ENCODE measurements at places on chromosomes 1 and 21.
A peak's percentile ranks its signal among the peaks of the same experiment; 100 is the strongest.

DNA sequence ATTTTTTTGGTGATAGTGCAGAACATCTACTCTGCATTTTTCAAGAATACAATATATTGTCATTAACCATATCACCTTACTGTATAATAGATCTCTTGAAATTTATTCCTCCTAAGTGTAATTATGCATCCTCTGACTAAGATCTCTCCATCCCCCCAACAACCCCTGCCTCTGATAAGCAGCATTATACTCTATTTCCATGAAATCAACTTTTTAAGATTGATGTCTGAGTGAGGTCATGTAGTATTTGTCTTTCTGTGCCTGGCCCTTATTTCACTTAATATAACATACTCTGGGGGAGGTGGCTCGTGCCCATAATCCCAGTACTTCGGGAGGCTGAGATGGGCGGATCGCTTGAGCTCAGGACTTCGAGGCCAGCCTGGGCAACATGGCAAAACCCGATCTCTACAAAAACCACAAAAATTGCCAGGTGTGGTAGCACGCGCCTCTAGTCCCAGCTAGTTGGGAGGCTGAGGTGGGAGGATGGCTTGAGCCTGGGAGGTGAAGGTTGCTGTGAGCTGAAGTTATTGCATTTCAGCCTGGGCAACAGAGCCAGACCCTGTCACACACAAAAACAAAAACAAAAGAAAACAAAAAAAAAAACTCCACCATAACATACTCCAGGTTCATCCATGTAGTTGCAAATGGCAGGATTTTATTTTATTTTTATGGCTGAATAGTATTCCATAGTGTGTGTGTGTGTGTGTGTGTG, 5.7 kb downstream of the ACOT11 start:
- DNase-seq: no peak
- no peak overlapping the region for H3K27ac ChIP-seq
- no peaks in the 10 kb centered on the region for H3K36me3 ChIP-seq

DNA sequence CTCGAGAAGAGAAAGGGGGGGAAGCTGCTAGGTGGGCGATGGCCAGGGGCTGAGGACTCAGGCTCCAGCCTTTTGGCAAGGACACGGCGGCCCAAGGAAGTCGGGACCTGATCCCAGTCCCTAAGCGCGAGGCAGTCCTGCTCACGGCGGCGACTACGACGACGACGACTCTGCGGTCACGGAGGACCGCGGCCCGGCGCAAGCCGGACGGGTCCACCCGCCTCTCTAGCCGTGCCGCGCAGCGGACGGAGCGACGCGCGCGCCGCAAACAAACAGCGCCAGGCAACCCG, 401 bp downstream of the WNT9A start:
- no peaks in the 10 kb centered on the region for H3K36me3 ChIP-seq
- H3K27me3 ChIP-seq: peaks cover 27% of the 10 kb centered on the region
- H3K27ac ChIP-seq: no peak overlapping the region
- H3K4me1 ChIP-seq: peaks cover 7% of the 10 kb centered on the region

GRCh38 chr1:3879787-3880428, 20.2 kb downstream of the C1orf174 start:
- H3K4me1 ChIP-seq: no peaks in the 10 kb centered on the region
- H3K4me3 ChIP-seq: no peak overlapping the region
- no peaks in the 10 kb centered on the region for H3K27me3 ChIP-seq
- H3K27ac ChIP-seq: no peak overlapping the region
- DNase-seq: no peak

DNA sequence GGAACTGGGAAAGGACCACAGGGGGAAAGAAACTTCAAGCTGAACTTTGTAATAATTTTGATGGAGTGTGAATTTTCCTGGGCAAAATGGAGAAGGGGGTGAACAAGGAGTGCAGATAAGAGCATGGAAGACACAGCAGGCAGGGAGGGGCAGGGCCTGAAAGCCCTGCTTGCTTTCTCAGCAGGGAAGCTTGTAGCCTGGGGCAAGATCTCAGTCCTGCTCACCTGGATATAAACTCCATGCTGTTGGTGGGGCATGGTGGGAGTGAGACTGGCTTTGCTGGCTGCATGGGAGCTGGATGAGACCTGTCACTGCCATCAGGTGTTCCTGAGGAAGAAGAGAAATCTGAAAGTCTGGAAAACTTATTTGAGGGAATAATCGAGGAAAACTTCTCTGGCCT, 58.7 kb upstream of the RC3H1 start:
- H3K36me3 ChIP-seq: peaks cover 2% of the 10 kb centered on the region
- no peak for DNase-seq
- no peak overlapping the region for H3K4me3 ChIP-seq
- H3K4me1 ChIP-seq: no peaks in the 10 kb centered on the region

- DNase-seq: no peak
- H3K27me3 ChIP-seq: peaks cover 23% of the 10 kb centered on the region
- H3K27ac ChIP-seq: no peak overlapping the region
- H3K36me3 ChIP-seq: peaks cover 4% of the 10 kb centered on the region
Measured at GRCh38 chr1:221283532-221283931, 404.3 kb downstream of the HLX start.

- peaks cover 30% of the 10 kb centered on the region for H3K4me1 ChIP-seq
- peak overlapping the region; percentile 95 for H3K4me3 ChIP-seq
- DNase-seq: no peak
- peak overlapping the region; percentile 96 for H3K27ac ChIP-seq
- peaks cover 23% of the 10 kb centered on the region for H3K36me3 ChIP-seq
Measured at GRCh38 chr1:109091078-109091838, 694 bp downstream of the TMEM167B start.

DNA sequence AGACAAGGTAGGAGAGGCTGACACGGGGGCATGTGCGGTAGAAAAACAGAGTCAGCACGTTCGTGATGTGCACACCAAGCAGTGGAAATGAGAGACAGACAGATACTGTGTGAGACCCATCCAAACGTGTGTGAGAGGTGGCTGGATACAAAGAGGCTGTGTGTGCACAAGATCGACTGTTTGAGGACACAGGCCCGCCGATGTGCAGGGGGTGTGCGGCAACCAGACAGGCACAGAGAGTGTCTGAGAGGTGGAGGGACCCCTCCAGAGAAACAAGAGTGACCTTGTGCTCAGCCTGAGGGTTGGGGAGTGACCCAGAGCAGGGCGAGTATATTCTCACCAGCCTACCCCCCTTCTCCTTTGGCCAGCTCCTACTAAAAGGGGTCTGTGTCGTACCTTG, 97.8 kb upstream of the IPO9 start:
- H3K36me3 ChIP-seq: no peaks in the 10 kb centered on the region
- H3K27me3 ChIP-seq: peaks cover 75% of the 10 kb centered on the region
- no peak overlapping the region for H3K4me3 ChIP-seq
- no peak overlapping the region for H3K27ac ChIP-seq
- DNase-seq: no peak

- H3K27ac ChIP-seq: no peak overlapping the region
- peaks cover 11% of the 10 kb centered on the region for H3K4me1 ChIP-seq
- peak; percentile 26 for DNase-seq
- H3K27me3 ChIP-seq: no peaks in the 10 kb centered on the region
- H3K4me3 ChIP-seq: no peak overlapping the region
- peaks cover 11% of the 10 kb centered on the region for H3K36me3 ChIP-seq
Measured at GRCh38 chr1:32215629-32216480, 6.3 kb downstream of the TMEM234 start.

DNA sequence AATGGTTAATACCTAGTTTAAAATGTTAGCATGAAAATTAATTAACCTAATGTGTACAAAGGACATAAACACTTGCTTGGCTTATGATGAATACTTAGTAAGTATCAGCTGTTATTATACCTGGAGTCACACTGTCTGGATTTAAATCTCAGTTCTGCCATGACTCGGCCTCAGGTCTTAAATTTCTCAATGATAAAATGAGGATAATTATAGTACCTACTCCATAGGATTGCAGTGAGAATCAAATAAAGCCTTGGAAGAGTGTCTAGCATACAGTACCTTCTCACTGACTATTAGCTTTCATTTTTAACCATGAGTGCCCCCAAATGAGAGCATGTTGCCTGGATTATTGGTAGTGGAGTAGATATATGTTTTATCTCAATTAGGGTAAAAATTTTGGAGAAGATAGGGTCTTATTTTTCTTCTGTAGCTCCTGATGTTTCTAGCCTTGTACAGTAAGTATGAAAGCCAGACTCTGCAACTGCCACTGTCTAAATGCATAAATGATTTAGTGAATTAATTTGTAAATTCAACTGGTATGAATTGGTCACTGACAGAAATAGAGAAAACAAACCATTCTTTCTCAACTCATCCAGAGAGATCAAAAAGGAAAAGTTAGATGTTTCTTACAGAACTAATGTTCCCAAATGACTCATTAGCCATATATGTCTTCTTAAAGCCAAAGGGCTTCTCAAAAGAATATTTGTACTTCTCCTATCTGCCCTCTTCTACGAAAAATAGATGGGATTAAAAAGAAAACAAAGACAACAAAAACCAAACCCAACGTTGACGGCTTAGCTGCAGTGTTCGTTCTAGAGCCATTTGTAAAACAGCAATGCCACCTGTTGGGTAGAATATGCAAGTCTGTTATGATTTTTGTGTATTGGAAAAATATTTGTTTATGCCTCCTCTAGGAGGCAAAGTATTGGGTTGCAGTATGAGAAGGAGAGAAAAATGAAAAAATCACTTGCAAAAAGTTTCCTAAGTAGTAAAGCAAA, 53.8 kb upstream of the MROH9 start:
- no peak for DNase-seq
- H3K4me3 ChIP-seq: no peak overlapping the region
- peaks cover 11% of the 10 kb centered on the region for H3K27me3 ChIP-seq
- H3K27ac ChIP-seq: no peak overlapping the region
- H3K4me1 ChIP-seq: no peaks in the 10 kb centered on the region
